Stimulated activated CD8-positive, alpha-beta memory T cell treated with anti-CD3 and anti-CD28 coated beads, Interleukin-4, amount 100 ng/mL, for 4 hours (primary cell): ENCODE measurements at places on chromosomes 2 and 18.

GRCh38 chr2:48328159-48328809, 201.7 kb upstream of the STON1 start:
- DNase-seq: no peak

- DNase-seq: no peak
Observed at GRCh38 chr2:27071990-27072830, 756 bp upstream of the OST4 start.

DNA sequence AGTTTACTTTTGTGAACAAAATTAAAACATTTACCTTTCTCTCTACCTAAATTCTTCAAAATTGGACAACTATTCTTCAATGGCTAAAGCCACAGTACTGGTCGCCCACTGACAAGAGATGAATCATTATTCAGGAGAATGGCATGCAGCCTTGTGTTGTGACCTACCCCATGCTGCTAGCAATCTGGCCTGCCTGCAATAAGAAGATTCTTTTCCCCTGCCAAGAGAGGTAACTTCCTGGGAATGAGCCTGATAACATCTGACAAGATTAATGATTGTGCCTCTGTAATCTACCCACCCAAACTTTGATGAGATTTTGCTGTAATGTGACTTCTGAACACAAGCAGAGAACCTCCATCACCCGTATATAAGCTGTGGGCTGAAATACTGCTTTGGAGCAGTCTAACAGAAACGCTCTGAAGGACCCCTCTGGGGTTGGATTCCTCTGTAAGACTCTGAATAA, 47.0 kb upstream of the ST3GAL5 start:
- DNase-seq: no peak

DNA sequence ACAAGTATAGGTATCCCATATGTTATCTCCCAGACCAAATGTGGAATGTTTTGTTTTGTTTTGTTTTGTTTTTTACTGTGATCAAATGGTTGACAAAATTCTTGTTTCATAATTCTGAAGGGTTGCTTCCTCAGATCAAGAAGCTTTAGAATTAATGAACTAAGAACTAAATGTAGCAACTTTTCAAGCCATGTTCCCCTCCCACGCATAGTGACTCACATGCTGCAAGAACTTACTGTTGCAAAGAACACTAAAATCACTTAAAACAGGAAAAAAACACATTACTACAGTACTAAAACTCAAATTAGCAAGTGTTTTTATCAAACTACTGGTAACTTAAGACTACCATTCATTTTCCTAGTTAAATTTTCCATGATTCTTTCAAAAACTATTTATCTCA, 30.6 kb downstream of the HNRNPLL start:
- no peak for DNase-seq

GRCh38 chr2:201151127-201151981, 31.6 kb upstream of the CASP10 start:
- DNase-seq: no peak

DNA sequence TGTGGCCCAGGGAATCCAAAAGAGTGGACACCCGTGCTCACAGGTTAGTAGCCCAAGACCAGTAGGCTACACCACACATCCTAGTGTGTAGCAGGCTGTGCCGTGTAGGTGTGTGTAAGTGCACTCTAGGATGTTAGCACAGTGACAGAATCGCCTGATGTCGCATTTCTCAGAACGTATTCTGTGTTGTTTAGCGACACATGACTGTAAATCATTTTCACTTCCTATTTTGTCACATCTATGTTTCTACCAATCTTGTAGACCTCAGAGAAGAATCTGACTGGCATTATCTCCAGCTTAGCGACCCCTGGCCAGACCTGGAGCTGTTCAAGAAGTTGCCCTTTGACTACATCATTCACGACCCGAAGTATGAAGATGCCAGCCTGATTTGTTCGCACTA, 45.1 kb downstream of the NTSR2 start:
- no peak for DNase-seq

GRCh38 chr2:206642075-206643025, at the start of gene FAM237A:
Gene FAM237A, plus strand, starts transcription at chr2:206642487. Its CDS starts 1,750 bp downstream, at chr2:206644237.
- no peak for DNase-seq

DNA sequence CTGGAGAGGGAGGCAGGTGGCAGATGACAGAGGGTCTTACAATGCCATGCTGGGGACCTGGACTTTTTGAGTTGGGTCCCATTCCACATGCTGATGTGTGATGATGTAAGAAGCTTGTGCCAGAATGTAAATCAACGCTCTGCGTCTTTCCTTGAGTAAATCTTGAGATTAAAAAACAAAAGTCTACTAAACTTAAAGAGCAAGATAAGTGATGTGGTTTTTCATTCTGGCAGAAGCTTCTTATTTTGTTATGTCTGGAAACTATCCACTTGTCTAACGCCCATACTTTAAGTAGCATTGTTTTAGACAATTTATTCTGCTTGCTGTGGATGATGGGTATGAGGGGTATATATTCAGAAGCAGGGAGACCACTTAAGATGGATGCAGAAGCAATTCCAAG, 94.5 kb downstream of the KCNS3 start:
- DNase-seq: no peak

- DNase-seq: no peak
Observed at GRCh38 chr2:234275515-234275914, 221.4 kb downstream of the ARL4C start.

DNA sequence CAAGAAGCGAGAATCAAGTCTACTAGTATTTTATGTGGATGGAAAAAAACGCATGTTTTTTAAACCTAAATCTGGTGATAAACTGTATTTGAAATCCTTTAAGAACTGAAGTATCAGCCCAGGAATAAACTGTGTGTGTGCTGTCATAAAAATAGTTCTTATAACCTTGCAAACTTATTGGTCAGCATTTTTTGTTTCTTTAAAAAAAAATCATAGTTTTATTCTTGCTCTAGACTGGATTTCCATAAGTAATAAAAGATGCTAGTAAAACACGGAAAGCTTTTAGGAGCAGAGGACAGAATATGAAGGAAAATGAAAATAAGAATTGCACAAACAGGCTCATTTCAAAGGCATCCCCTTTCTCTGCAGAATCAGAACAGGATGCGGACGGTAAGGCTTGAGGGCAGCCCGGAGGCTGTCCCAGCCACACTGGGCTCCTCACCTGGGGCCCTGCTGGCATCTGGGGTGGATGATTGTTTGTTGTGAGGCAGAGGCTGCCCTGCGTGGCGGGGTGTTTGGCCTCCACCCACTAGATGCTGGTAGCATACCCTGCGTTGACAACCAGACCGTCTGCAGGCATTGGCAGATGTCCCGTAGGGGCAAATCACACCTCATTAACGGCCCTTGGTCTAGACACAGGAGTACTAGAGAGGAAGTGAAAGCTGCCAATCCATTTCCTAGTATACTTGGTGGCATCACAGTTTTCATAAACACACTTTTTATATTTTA, 52.5 kb downstream of the MBP start:
- DNase-seq: no peak

- DNase-seq: no peak
Observed at GRCh38 chr2:237941239-237941638, 25.6 kb upstream of the UBE2F start.

GRCh38 chr2:169081551-169081950, 12.2 kb downstream of the DHRS9 start:
- no peak for DNase-seq

GRCh38 chr2:10844097-10844496, 31.5 kb upstream of the PDIA6 start:
- no peak for DNase-seq

GRCh38 chr18:36302676-36303075, 5.2 kb downstream of the FHOD3 start:
- DNase-seq: no peak

DNA sequence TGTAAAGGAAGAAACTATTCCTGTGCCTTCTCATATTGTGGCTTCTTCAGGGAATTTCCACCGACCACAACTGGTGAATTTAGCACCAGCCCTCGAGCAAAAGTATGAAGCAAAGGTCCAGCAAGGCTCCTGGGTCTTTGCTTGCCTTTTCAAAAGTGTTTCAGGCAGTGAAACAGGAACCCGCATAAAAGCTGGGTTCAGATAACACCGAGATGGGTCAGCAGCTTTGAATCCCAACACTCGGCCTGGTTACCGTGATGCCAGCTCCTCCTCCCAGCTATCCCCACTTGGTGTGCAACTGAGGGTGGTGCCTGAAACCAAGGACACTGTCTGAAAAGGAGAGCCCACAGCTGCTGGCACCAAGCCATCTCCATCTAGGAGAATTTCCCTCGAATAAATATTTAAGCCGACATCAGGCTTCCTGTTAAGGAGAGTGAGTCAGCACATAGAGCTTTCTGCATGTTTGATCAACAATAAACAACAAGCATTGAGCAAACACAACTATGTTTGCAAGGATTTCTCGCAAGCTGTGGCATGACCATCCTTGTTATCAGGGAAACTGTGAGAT, 69.5 kb downstream of the ANTXR1 start:
- no peak for DNase-seq

GRCh38 chr2:42752314-42752713, 11.6 kb downstream of the OXER1 start:
- no peak for DNase-seq
